ENCODE measurements at places on chromosomes 1 and 21.

DNA sequence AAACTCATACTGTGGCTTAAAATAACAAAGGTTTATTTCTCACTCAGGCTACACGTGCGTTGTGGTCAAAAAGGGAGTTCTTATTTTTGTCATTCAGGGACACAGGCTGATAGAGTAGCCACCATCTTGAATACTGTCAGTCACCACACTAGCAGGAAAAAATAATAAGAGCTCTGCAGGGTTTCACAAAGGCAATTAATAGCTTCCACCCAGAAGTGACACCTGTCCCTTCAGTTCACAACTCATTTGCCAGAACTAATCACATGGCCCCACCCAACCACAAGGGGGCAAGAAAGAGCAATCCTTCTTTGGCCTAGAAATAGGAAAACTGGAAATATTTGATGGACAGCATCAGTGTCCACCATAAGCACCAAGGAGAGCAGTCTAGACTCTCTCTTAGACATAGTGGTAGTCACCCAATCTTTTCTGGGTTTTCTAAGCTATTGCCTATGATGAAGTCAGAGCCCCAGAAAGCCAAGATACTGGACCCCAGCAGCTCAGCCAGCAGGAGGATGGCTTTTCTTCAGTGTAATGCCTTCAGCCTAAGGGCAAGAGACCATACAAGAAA lies 8.2 kb downstream of the HAPLN2 start:
- DNase-seq: no peak

DNA sequence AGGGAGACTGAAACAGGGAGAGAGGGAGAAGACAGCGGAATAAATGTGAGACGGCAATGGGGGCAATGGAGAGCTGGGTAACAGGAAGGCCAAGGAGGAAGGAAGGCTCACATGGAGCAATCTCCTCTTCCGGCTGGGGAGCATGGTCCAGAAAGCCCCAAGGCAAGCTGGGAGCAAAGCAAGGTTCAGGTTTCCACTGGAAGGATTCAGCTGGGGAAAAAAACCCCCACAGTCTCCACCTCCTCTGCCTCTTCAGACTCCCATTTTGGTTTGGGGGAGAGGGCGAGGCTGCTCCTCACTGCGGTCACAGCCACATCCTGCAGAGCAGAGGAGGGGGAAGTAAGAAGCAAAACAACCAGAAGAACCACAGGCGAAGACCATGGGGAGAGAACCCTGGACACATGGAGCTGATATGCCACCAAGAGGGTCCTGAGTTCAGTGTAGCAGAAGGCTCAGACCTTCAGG lies 650 bp downstream of the TNFAIP8L2 start:
- DNase-seq: no peak

- DNase-seq: peak; percentile 50
Observed at GRCh38 chr1:75134647-75135572, 722 bp downstream of the LHX8 start.

DNA sequence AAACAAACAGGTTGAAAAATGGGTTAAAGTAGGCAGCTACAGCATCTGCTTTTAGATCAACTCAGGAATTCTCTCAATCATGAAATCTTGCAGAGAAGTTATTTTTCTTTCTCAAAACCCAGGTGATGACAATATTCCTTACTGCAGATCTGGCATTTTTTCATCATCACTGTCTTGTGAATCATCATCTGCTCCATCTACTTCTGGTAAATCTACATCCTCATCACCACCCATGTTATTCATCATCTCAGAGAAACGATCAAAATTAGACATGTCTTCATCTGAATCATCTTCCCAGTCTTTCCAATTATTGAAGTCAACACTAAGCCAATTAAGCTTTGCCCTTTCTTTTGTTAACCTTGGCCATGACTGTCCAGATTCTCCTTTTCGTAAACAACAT lies 21.8 kb downstream of the GBP2 start:
- no peak for DNase-seq

DNA sequence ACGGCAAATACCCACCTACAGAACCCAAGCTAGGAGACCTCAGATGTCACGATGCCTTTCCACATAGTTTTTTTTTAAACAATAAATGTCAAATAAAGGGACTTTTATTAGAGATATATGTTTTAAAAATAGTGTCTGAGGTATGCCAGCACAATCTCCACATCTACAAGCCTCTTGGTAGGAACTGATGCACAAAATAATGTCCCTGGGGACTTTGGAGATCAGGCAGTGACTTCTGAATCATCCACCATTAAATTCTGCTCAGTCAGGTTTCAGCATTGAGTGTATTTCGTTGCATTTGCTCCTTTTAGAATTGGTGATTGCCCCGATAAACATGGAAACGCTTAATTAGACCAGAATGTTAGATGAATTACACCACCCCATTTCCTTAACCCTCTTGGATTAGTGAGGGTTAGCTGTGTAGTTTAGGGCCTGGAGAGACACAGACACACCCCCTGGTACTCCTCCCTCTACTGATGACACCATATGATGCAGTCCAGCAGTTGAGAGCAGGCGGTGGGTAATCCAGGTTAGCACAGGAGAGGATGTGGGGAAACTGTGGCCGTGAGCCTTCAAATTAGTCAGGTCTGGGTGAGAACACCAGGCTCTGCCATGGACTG lies 33.6 kb downstream of the LGR6 start:
- no peak for DNase-seq

DNA sequence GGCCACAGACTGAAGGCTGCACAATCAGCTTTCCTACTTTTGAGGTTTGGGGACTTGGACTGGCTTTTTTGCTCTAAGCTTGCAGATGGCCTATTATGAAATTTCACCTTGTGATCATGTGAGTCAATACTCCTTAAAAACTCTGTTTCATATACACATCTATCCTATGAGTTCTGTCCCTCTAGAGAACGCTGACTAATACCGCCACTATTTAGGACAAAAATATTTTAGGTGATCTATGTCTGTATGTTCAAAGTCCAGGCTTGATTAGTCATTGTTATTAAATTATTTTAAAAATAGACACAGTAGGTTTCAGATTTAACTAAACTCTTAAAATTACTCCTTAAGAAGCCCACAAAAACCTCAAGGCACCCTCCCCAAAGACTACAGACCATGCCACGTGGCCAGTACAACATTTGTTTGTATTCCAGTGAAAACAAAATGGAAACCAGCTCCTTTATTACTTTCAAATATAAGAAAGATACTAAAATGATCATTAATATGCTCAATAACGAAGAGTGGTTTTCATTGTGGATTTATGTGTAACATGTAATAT lies 63.1 kb downstream of the TMPRSS15 start:
- no peak for DNase-seq

- peak; percentile 40 for DNase-seq
Observed at GRCh38 chr1:33298623-33299277, 22.1 kb downstream of the A3GALT2 start.

GRCh38 chr1:11355559-11356475 lies 82.8 kb downstream of the UBIAD1 start:
- no peak for DNase-seq

GRCh38 chr1:115219927-115220326 lies 118.1 kb downstream of the NGF start:
- DNase-seq: no peak

DNA sequence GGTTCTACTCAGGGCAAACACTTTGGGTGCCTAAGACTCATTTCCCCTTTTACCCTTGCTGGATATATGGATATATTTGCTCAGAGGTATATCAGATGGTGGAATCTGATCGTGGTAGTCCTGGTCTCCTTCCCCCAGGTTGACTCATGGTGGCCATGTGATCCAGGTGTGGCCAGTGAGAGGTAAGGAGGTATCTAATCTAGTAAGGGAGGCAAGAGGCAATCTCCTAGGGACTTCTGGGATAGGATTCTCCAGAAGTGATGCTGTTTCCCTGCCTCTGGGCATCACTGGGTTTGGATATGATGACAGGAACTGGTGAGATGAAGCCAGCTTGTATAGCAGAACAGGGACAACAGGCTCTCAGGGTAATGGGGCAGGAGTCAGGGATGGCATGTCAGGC lies 8.5 kb upstream of the DENND2D start:
- DNase-seq: no peak

DNA sequence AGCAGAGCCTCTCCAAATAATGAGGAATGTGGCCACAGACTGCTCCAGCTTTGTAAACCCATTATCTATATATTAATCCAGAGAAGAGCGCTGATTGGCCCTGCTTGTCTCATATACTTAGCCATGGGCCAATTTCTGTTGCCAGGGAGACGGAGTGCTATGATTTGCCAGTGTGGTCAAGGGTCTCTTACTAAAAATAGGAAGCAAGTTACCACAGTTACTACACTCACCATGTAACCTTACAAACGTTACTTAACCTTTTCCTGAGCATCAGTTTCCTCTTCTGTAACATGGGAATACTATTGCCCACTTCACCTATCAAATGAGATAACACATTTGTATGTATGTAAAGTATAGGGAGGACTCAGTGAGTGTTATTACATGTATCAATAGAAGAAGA lies 7.7 kb upstream of the S100A2 start:
- no peak for DNase-seq

DNA sequence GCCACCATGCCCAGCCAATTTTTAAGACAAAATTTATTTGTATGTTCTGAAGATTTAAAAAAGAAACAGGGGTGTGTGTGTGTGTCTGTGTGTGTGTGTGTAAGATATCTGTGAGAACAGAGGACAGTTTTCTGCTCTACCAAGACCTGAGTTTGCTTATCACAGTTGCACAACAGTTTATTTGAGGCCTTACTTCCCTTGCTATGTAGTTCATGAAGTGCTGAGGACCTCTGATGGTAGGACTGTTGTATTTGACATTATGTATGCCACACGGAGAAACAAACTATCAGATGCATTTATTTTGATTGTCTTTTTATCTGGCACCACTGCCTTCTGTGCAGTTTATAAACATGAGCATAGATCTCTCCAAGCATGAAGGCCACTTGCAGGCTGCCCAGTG lies 355.2 kb downstream of the PBX1 start:
- DNase-seq: no peak

GRCh38 chr1:91273875-91274274 lies 130.8 kb downstream of the HFM1 start:
- DNase-seq: no peak

DNA sequence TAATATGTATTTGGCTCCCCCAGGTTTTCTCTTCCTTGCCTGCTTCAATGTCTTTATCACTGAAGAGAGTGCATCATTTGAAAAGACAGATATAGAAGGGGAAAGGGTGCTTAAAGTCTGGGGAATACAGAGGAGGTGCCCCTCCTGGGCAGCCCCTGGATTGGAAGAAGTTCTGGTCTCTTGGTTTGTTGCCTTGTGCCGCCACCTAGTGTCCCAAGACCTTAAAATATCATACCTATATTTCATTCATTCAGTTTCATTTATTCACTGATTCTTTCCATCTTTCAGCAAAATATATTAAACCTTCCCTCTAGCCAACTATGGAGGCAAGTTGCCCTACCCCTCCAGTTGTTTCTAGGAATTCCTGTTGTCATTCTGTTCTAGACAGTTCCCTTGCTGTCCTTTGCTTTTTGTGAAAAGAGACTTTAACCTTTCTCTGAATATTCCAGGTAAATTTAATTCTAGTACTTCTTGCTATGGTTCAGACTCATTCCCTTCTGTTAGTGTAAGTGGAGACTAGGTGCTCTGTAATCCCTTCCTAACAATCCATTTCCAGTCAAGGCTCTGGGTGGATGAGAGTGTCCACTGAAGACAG lies 56.1 kb downstream of the MEF2D start:
- DNase-seq: no peak

DNA sequence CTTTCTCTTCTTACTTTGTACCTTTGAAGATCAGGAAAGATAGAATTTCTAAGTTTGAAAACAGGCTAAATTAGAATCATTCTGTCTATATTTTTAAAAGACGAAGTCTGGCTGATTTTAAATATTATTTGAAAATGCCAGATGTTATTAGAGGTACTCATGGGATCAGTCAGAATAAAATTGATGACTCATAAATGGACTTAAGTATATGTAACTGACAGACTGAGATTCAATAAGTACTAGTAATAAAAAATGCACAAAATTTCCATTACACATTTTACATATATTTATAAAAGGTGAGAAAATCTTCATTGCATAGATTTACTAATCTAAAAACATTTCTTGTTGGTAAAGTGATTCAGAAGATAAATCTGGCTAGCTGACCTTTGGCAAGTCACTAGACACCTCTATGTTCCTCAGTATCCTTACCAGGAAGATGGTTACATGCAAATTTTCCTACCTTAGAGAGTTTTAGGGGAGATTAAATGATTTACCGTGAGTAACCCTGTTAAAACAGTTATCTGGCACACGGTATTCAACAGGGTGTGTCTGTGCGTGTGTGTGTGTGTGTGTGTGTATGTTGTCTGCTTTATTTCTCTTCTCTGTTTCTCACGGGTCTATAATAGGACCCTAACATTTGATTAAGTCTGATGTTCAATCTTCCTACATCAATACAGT lies 189.0 kb downstream of the RUNX1 start:
- DNase-seq: no peak

DNA sequence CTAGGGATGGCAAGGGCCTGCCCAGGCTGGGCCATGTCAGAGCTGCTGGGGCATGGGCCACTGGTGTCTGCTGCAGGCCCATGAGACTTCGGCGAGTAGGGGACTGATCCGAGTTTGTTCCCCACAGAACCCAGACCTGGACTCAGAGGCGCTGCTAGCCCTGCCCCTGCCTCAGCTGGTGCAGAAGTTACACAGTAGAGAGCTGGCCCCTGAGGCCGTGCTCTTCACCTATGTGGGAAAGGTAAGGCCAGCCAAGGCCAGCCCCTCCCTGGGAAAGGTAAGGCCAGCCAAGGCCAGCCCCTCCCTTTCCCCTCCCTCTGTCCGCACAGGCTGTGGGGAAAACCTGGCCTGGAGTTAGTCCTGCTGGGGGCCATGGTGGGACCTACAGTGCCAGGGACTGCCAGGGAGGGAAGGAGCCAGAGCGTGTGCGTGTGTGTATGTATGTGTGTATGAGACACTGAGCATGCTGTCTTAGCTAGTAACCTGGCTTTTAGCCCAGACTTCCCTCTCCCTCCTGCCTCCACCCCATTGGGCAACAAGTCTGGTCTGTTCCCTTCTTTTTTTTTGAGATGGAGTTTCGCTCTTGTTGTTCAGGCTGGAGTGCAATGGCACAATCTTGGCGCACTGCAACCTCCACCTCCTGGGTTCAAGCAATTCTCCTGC lies 8.0 kb downstream of the FAAH start:
- no peak for DNase-seq

GRCh38 chr21:44927587-44928461 lies 7.1 kb upstream of the ITGB2 start:
- no peak for DNase-seq

DNA sequence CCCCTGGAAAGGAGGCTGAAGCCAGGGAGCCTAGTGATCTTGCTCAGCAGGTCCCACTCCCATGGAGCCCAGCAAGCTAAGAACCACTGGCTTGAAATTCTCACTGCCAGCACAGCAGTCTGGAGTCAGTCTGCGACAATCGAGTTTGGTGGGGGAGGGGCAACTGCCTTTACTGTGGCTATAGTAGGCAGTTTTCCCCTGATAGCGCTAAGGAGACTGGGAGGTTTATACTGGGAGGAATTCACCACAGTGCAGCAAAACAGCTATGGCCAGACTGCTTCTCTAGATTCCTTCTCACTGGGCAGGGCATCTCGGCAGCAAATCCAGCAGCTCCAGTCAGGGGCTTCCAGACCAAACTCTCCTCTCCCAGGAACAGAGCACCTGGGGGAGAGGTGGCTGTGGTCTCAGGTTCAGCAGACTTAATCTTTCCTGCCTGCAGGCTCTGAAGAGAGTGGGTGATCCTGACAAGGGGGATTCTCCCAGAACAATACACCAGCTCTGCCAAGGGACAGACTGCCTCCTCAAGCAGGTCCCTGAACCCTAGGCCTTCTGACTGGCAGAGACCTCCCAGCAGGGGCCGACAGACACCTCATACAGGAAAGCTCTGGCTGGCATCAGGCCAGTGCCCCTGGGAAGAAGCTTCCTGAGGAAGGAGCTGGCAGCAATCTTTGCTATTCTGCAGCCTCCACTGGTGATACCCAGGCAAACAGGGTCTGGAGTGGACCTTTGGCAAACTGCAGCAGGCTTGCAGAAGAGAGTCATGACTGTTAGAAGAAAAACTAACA lies 548.5 kb upstream of the NEGR1 start:
- DNase-seq: no peak

All from neuronal stem cell (in vitro differentiated cells).